NCI-H1436 (cell line): ENCODE measurements at places on chromosomes 2 and 18.

- no peak for DNase-seq
Observed at GRCh38 chr18:12305930-12306629, 2.0 kb upstream of the TUBB6 start.

DNA sequence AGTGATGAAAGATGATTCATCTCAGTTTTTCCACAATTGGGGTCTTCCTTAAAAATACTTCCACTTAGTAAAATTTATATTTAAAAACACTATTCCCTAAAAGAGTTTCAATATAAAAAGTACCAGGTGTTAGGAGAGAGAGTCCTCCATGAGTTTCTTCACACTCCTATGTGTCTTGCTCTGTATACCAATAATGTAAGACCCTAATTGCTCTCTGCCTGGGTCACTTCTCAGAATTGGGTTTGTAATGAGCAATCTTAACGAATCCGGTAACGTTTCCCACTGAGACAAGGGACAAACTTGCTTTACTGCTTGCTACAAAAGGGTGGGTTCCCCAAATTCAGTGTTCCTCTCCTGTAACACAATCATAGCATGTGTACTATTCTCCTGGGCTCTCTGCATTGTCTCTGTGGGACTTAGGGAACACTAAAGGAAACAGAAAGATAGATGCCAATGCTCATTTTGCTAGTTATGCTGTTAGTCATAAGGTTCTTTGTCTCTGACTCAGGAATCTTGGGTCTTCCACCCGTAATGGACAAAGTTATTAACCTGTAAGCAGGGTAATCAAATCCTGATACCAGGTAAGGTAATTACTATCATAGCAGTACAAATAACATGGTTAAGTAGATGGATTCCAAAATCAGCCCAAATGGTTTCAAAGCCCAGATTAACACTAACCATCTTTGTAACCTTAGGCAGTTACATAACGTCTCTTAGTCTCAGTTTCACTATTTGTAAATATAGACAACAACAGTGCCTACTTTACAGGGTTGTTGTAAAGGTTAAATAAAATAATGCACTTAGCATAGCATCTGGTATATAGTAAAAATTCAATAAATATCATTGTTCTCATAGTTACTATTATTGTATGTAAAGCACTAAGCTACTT lies 46.3 kb downstream of the ITSN2 start:
- DNase-seq = no peak

- peak; percentile 9 for DNase-seq
Observed at GRCh38 chr2:27085673-27086089, 891 bp upstream of the KHK start.

- no peak for DNase-seq
Observed at GRCh38 chr2:34734042-34734441, 1134.9 kb upstream of the FAM98A start.

DNA sequence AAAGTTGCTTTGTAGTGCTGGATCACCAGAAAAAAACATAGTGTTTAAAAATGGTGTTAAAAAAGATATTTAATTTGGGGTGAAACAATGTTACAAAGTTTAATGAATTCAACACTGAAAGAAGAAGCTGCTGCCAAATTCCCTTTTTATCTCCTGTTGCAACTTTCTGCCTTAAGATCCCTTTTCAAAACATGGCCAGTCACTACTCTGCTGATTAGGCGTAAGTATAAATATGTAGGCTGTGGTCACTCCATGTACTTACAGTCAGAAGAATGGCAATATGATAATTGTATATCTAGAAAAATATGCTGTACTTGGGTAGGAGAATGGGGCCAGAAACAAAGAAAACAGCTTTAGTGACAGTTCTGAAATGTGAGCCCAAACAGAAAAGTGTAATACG lies 123.5 kb upstream of the ZBTB14 start:
- DNase-seq = no peak

DNA sequence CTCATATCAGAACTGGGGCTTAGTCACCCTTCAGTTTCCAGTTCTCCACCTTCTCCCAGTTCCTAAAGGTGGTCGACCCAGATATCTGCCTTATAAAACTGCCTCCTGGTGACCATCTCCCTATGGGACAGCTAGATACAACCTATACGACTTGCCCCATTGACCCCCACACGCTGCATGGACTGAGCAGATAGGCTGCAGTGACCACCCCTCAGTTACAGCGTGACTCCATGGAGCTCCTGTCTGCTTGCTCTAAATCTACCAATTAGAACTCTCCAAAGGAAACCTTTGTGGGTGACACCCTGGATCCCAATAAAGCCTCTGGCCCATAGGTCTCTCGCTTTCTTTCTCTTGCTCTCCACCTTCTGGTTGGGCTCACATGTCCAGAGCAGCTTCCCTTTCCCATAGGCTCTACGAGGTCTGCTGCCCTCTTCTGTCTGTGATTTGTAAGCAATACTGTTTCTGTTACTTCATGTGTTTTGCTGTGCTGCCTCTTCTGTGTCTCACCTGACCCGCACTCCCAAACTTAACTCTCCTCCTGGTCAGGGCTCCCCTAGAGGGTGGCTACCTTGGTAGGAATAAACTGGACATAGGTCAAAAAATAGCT lies 971.3 kb upstream of the FAM98A start:
- DNase-seq = no peak

GRCh38 chr2:137937778-137938177 lies 26.5 kb upstream of the HNMT start:
- no peak for DNase-seq

GRCh38 chr18:25313268-25313667 lies 38.7 kb downstream of the ZNF521 start:
- no peak for DNase-seq

GRCh38 chr18:72128649-72129048 lies 415.5 kb downstream of the CBLN2 start:
- no peak for DNase-seq

GRCh38 chr2:210003359-210003758 lies 921 bp downstream of the RPE start:
- no peak for DNase-seq

DNA sequence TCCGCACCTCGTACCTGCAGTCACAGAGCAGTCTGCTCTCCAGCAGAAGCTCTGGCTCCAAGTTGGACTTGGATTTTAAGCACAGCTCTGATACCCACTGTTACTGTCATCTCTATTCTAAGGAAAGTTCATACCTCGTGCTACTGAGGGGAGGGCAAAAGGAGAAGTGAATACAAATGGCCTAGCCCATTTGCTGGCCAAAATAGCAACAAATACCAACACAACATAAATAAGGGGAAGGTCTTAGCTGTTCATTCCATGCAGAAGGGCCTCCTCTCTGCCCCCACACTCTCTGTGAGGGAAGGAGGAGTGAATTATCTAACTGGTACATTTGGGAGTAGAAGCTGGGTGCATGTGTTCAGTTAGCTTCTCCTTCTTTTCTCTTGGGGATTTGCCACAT lies 739.4 kb upstream of the RAB6C start:
- no peak for DNase-seq

- DNase-seq = no peak
Observed at GRCh38 chr2:69701100-69701945, 40.6 kb upstream of the ANXA4 start.

DNA sequence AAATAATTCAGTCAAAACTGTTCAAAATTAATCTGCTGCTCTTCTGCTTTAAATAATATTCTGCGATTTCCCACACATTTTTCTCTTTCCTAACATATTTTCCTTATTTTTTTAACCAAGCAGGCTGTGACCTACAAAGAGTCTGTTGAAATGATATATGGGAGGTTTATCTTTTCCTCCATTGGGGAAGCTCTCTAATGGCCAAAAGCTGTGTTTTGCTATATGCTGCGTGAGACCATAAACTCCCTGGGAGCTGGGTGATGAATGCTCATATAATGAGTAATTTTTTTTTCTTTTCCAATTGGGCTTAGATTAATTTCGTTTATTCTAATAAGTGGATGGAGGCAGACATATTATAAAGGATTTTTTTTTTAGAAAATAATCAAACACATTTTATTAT lies 72.2 kb upstream of the MAP2 start:
- no peak for DNase-seq

GRCh38 chr2:169771612-169772011 lies 27.1 kb upstream of the SSB start:
- DNase-seq = no peak

DNA sequence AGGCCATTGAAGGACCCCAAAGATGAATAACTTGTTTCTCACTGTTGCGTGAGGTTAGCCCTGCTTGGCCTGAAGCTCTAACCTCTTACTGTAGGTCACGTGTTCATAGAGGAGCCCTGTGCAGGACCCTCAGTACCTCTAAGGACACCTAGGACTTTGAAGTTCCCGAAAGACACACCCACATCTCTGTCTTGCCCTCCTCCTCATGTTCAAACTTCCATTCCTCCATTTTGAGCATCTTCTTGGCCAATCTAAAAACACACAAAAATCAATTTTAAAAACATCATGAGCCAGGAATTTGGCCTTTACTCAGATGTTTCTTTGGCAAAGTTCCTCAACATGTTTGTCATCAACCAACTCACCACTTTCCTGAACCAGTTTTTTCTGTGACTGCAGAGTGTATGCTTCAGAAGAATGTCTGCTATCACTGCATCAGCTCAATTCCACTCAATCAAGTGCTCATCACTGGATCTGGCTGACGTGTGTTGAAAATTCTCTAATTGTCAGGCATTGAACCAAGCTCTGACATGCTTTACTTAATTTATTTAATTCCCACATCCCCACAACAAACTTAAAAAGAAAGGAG lies 101.6 kb downstream of the AP1S3 start:
- DNase-seq = no peak

- no peak for DNase-seq
Observed at GRCh38 chr2:33013684-33014110, 66.9 kb downstream of the LTBP1 start.

- DNase-seq = no peak
Observed at GRCh38 chr2:8116661-8117060, 565.2 kb upstream of the ID2 start.

- no peak for DNase-seq
Observed at GRCh38 chr18:9575558-9575957, 38.8 kb downstream of the PPP4R1 start.

DNA sequence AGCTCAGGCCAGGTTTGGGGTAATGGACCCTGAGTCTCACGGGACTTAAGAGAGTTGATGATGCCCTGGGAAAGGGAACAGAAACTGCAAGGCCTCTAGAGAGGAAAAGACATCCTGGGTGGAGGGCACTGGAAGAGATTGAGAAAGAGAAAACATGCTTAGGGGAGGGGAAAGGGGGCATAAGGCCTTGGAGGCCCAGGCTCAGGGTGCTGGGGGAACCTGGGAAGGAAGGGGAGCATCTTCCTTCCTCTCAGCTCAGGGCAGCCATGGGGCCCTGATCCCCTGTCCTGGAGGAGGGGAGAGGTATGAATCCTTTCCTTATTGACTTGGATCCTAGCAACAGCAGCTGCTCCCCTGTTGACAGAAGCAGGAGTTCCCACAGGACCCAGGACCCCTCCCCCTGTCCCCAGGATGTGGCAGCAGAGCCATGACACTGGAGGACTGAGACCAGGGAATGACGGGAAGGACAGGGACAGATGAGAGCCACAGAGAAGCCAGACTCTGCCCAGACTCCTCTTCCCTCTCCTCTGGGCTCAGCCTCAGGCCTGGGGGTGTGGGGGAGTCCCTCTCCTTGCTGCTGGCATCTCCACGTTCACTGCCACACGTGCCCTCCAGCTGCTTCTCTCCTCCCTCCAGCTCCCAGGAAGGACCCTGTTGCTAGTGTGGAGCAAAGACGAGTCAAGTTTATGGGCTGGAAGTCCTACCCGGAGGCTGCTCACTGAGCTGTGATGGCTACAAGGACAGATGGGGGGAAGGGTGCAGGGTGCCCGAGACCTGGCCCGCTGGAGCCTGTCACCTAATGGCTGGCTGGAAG lies 815 bp downstream of the GPBAR1 start:
- no peak for DNase-seq

DNA sequence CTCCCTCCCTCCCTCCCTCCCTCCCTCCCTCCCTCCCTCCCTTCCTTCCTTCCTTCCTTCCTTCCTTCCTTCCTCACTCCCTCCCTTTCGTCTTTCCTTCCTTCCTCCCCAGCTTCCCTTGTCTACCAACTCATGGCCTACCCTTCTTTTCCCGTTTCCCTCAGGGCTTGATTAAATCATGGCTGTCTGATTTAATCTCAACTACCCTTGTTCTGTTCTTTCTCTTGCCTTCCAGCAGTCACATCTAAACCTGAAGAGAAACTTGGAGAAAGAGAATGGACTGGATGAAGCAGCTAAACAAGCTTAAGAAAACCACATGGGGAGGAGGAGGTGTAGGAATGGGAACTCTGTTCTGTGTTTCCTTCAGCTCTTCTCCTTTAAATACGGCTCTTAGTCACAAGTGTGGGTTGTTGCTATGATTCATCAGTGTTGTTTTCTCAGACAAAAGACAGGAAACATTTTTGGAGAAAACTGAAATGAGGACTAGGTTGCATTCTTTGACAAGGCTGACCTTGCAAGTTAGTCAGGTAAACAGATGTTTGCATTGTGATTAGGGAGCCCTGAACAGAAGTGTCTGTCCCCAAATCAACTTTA lies 177.9 kb downstream of the LRRTM1 start:
- no peak for DNase-seq

DNA sequence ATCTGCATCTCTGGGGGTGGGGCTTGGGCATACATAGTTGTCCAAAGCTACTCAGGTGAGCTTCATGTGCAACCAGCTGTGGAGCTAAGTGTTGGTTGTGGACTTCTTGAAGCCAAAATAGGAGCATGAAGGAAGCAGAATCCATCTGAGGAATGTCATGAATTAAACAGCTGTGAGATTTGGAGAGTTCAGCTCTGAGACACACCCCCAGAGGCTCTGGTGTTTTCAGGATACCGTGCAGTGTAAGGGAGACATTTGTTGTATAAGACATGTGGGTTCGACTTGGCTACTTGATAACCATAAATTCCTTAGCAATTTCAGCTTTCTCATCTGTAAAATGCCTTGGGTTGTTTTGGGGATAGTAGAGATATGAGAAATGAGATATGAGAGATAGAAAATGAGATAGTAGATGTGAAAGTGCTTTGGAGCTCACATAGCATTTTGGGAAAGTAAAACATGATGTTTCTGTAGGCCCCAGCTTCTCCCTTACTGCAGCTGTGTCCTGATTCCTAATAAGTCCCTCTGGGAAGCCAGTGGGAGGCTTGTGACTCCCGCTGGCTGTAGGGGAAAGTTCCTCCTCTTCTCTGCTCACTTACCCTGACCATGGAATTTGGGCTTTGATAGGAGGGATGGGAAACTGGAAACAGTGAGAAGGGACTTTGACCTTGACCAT lies 50.0 kb downstream of the DPYSL5 start:
- DNase-seq = no peak

DNA sequence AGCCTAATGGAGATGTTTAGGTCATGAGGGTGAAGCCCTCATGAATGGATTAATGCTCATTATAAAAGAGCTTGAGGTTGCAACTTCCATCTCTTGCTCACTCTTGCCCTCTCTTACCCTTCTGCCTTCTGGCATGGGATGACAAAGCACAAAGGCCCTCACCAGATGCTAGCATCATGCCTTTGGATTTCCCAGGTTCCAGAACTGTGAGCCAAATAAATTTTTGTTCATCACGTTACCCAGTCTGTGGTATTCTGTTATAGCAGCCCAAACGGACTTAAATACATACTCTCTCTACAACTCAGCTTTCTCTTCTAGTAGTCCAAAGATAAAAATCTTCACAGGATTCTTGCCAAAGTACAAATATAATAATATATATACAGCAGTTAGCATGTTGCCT lies 75.8 kb downstream of the LNPK start:
- no peak for DNase-seq
